NCI-H1048 (cell line): ENCODE measurements at places on chromosomes 3 and 15.

GRCh38 chr15:58677426-58677825 lies 72.1 kb downstream of the ADAM10 start:
- DNase-seq = no peak

GRCh38 chr3:22969276-22969675 lies 233.9 kb upstream of the UBE2E2 start:
- DNase-seq = no peak

DNA sequence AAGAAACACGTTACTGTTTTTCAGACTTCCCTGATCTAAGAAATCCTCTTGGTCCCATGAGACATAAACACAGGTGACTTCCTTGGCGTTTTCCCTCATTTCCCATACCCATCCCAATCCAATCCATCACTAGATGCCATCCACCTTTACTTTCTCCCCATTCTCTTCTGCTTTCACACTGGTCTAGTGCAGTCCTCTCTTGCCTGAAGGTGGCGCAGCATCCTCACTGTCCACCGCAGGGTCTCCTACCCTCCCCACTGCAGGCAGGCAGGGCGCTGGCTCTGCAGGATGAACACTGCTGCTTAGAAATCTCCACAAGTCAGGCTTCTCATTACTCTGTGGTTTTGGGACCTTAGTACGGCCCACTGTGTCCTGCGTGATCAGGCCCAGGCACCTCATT lies 58.2 kb downstream of the RAB7A start:
- DNase-seq = no peak

- DNase-seq = no peak
These were observed 64.2 kb downstream of the CYFIP1 start for GRCh38 chr15:22915866-22916515.

GRCh38 chr3:192409838-192410683 lies 317.3 kb downstream of the FGF12 start:
- DNase-seq = no peak

GRCh38 chr3:66997560-66998112 lies 471 bp upstream of the KBTBD8 start:
- DNase-seq = no peak

GRCh38 chr3:104286645-104287044 lies 1080.1 kb upstream of the ALCAM start:
- DNase-seq = no peak

DNA sequence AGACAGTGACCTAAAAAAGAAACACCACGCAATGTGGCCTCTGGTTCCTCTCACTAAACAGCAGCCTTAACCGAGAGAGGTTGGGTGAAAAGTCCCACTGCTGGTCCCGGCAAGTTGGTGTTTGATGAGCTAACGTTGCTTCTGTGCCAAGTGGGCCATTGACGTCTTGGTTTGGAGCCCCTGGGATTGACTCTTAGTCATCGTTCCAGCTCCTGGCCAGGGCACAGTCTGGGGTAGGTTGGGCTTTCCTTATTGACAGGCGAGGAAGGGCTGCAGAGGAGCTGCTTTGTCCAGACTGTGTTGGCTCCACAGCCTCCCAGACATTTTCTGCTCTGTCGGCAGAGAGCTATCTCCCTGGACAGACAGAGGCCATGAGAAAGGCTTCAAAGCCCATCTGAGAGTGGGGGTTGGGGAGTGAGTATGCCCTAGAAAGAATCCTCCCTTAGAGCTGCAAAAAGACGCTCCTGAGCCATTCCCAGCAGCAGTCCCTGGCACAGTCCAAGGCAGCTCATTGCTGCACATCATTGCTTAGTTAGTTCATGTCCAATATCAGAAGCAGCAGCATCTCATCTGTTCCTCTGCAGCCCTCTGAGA lies 28.6 kb upstream of the C3orf80 start:
- no peak for DNase-seq

DNA sequence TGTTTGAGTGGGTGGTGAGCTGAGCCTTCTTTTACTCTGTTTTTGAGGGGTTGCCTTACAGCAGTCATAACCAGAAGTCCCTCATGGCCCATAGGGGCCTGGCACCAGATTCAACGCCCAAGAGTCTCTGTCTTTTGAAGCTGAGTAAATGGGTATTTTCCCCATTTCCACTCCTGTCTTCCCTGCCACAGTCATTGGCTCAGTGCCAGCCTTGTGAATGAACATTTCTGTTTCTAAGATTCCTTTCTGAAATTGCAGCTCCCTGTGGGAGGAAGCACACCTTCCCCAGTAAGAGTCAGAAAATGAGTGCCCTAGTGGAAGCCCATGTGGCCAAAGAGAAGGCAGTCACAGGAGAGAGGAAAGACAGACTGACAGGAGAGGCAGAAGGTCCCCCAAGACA lies 43.7 kb upstream of the POLR2M start:
- no peak for DNase-seq

GRCh38 chr15:64926661-64927060 lies 15.0 kb downstream of the ANKDD1A start:
- no peak for DNase-seq

DNA sequence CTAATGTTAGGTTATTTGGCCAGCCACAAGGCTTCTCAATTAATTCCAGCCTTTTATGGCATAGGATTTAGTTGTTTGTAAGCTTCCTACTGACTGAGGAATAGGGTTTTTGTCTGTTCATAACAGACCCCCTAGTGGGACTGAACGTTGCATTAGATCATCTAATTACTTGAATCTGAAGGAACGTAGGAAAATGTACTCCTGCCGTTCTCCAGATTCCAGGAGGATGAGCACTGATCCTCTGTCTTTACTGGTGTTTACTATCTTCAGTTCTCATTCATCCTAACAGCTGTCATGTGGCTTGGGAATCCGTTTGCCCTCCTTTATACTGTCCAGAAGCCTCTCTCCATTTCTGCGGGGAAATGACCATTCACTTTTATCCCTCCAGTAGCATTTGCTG lies 52.7 kb downstream of the RAD54L2 start:
- DNase-seq = no peak

GRCh38 chr15:48559285-48559684 lies 86.2 kb downstream of the FBN1 start:
- DNase-seq = no peak

DNA sequence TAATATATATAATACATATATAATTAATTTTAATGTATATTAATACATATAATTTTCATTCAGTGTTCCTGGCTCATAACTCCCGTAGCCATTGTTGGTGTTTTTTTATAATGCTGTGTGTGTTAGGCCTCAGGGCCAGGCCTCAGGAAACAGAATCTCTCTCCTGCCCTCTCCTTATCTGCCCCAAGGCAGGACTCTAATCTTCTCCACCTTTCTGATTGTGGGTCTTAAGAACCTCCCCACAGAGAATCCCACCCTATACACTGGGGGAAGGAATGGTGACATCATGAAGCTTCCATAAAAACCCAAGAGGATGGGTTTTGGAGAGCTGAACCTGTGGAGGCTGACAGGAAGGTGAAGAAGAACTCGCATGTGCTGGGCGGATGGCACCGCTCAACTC lies 4.0 kb upstream of the FMN1 start:
- no peak for DNase-seq

GRCh38 chr15:81349271-81349670 lies 24.7 kb downstream of the TMC3 start:
- DNase-seq = no peak

GRCh38 chr3:38219609-38220197 lies 45.9 kb upstream of the SLC22A13 start:
- no peak for DNase-seq

DNA sequence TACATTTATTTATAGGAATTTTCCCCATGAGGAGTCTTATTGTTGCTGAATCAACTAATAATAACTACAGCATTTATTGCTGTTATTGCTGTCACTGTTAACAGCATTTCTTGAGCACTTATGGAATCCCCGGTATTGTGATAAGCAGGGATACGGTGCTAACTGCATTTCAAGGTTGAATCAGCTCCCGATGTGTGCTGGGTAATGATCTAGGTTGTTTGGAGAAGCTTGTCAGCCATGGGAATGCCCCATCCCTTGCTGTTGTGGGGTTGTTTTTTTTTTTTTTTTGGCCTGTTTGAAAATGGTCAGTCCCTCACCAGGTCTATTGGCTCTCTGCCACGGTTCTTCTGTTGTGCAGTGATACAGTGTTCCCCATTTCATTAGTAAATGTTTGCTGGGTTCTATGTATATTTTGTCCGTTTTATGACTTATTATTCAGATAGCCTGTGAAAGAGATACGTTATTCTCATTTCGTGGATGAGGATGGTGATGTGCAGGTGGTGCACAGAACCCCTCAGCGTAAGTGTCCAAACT lies 48.5 kb downstream of the MED12L start:
- DNase-seq = no peak

DNA sequence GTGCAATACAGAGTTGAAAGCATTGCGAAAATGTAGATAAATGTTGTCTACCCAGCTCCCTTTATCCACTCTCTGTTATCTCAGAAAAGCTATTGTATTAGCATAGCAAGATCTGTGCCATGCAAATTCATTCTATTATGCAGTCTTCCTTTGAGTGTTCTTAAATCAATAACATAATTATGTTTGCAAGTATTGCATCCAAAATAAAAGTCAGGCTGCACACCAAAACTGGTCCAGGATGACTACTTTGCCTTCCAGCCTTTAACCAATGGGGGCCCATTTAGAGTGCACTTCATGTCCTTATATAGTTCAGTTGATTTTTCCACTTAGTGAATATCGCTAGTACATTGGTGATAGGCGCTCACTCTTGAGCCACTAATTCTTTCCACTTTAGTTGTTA lies 107.4 kb upstream of the MLF1 start:
- no peak for DNase-seq

GRCh38 chr15:79538527-79538926 lies 106.4 kb downstream of the MINAR1 start:
- DNase-seq = no peak

- DNase-seq = no peak
These were observed 1.8 kb downstream of the ANP32A start for GRCh38 chr15:68818769-68819494.

GRCh38 chr15:66574596-66574950 lies 8.8 kb upstream of the LCTL start:
- no peak for DNase-seq

DNA sequence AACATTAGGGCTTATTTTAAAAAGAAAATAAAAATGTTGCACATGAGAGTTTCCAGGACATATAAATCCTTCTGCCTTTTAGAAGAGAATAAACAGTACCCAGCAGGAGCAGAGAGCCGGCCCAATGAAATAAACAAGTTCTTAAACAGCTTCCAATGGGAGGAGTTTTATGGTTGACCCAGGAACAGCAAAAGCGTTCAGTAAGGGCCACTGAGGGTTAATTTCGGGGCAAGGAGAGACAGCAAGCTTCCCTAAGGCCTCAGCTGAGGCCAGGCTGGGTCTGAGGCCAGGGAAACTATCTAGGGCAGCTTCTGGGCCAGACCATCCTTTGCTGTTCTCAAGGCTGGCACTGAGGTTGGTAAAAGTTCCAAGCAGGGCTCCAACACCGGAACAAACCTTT lies 3.4 kb downstream of the PDZRN3 start:
- DNase-seq = no peak

GRCh38 chr15:65405791-65406423 lies 16.8 kb downstream of the IGDCC4 start:
- no peak for DNase-seq

- no peak for DNase-seq
These were observed 121.3 kb upstream of the SOX14 start for GRCh38 chr3:137642831-137643230.

GRCh38 chr15:60257591-60258159 lies 140.1 kb downstream of the ANXA2 start:
- DNase-seq = no peak

DNA sequence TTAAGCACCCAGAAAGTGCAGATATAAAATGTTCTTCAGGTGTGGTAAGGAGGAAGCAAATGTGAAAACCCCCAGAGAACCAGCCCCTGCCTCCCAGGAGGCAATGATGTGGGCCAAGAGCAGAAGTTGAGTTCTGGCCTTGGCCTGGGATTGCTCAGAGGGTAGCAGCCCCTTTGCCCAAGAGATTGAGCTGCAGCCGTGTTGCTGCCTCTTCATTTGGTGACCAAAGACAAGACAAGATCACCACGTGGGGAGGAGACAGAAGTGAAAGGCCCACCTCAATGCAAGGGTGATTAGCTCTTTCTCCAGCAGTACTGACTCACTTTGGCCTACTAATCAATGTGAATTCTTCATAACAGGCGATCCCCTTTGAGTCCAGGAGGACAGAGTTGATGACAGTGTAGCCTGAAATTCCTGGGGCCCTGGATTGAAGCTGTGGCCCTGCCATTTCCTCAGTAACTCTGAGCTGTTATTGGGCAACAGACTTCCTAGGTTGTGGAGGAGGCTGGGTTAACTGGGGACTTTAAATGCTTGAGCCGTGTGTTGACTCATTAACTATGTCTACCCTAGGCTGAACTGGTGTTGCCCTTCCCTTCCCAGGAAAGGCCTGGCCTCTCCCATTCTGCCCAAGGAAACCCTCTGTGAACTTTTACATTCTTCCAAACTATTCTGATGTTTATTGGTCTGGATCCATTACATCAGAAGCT lies 86.5 kb downstream of the ST6GAL1 start:
- DNase-seq = no peak

DNA sequence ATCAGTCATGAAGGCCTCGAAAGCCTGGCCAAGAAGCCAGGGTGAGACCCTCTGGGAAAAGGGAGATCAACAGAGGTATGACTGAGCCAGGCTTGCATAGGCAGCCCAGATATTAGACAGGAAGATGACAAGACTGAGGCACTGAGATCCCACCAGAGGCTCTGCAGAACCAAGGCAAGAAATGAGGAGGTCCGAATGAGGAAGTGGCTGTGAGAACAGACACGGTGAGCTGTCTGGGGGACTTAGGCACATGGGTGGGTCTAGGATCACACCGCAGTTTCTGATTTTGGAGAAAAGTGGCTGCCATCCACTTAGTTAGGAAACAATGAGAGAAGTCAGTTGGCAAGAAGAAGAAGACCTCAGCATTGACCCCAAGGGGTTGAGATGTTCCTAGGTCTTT lies 31.5 kb upstream of the PRSS50 start:
- no peak for DNase-seq

DNA sequence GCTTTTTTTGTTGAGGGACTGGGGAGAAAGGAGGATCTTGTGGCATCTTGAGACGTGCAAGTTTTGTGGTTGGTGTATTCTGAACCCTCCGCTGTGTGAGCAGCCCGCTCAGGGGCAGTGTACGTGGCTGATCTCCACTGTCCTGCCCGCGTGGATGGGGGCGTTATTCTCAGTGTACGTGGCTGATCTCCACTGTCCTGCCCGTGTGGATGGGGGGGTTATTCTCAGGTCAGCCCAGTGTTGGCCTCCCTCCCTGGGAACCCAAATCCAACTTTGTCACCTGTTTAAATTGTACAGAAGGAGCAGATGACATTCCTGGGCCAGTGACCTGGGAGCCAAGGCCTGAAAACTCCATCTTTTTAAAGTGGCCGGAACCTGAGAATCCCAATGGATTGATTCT lies 84.0 kb downstream of the PGPEP1L start:
- DNase-seq = no peak

- DNase-seq = no peak
These were observed 56.7 kb upstream of the TSEN2 start for GRCh38 chr3:12427551-12427950.

DNA sequence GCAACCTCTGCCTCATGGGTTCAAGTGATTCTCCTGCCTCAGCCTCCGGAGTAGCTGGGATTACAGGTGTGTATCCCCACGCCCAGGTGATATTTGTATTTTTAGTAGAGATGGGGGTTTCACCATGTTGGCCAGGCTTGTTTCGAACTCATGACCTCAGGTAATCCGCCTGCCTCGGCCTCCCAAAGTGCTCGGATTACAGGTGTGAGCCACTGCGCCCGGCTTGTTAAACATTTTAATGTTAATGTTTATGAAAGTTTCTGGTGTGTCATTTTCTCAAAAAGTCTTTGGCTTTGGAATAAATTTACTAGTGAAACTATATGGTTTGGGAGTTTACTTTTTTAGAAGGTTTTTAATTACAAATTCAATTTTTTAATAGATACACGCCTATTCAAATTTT lies 698.8 kb downstream of the MECOM start:
- DNase-seq = no peak

- DNase-seq = no peak
These were observed 234.1 kb downstream of the CACNA2D3 start for GRCh38 chr3:54356261-54357045.
